Omental fat pad (tissue), 4 donors: ENCODE measurements at places on chromosomes 13 and 19.

- DNase-seq, result peak; percentile 70
Observed at GRCh38 chr19:49672131-49672919, 4.7 kb upstream of the PRMT1 start.

- no peak for DNase-seq
Observed at GRCh38 chr19:10729411-10729810, 11.5 kb downstream of the DNM2 start.

DNA sequence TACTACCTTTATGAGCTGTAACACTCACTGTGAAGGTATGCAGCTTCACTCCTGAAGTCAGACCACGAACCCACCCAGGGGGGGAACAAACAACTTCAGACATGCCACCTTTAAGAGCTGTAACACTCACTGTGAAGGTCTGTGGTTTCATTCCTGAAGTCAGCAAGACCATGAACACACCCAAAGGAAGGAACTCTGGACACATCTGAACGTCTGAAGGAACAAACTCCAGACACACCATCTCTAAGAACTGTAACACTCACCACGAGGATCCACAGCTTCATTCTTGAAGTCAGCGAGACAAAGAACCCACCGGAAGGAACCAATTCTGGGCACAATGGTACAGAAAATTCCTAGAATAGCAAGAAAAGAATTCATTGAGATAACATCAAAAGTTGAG, 1796.5 kb upstream of the MIR17HG start:
- no peak for DNase-seq

DNA sequence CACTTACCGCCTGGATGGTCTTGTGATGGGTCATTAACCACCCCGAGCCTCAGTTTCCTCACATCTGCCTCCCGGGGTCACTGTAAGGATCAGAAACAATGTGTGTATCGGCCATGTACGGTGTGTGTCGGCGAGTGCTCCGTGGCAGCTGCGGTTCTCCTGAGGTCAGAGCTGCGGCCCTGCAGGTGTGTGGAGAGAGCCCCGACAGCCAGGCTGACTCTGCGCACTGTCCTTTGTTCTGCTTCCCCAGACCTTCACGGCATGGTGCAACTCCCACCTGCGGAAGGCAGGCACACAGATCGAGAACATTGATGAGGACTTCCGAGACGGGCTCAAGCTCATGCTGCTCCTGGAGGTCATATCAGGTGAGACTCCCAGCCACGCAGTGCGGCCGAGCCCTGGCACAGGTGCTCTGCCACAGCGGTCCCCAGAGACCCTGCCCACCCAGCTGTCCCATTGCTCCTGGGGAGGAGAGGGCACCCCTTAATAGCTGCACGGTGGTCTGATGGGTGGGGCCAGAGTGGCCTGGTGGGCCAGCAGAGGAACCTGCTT, 43.8 kb downstream of the CAPN12 start:
- no peak for DNase-seq

GRCh38 chr13:41117869-41118268, 14.7 kb downstream of the KBTBD6 start:
- DNase-seq, result no peak

DNA sequence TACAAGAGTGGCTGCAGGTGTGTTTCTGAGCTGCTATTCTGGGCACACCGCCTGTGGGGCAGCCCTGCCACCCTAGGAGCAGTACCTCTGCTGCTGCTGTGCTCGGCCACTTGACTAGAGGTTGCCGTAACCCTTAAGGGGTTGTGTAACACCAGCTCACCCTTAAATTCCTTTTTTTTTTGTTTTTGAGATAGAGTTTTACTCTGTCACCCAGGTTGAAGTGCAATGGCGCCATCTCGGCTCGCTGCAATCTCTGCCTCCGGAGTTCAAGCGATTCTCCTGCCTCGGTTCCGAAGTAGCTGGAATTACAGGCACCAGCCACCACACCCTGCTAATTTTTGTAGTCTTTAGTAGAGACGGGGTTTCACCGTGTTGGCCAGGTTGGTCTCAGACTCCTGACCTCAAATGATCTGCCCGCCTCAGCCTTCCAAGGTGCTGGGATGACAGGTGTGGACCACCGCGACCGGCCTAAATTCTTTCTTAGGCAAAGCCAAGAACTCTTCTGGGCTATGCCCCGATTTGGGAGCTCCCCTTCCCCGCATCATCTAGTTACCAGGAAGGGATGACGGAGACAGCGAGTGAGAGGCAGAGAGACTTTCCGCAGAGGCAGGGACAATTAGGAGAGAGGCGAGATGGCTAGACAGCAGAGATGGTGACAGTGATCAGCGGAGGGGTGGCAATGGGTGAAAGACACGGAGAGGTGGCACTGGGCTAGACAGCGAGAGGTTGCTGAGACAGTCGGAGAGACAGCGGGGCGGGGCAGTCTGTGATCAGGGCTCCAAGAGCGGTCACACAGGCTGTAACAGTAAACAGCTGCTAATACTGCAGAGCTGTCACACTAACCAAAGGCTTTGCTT, 4.4 kb upstream of the LILRA5 start:
- DNase-seq, result no peak

- no peak for DNase-seq
Observed at GRCh38 chr13:29676535-29676934, 81.0 kb upstream of the SLC7A1 start.

- DNase-seq, result no peak
Observed at GRCh38 chr19:40214936-40215335, 3.2 kb downstream of the TTC9B start.

GRCh38 chr13:111604097-111604496, 283.7 kb downstream of the TEX29 start:
- DNase-seq, result no peak

GRCh38 chr13:108760129-108760528, 130.7 kb downstream of the MYO16 start:
- no peak for DNase-seq

DNA sequence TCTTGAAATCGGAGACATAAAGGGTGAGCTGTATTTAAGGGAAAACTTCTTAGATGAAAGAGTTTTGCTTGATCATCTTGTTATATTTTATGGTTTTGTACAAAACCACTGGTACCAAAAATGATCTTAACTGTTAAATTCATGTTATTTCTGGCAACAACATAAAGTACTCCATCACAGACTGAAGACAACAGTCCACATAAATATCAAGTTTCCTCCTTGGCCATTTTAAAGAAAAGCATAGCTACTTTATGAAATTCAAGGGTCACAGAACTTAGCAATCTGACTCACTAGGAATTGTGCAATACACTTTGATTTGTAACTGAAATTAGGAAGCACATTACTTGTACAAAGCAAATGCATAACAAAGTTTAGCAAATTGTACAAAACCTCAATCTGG, 66.3 kb downstream of the TBC1D4 start:
- no peak for DNase-seq

DNA sequence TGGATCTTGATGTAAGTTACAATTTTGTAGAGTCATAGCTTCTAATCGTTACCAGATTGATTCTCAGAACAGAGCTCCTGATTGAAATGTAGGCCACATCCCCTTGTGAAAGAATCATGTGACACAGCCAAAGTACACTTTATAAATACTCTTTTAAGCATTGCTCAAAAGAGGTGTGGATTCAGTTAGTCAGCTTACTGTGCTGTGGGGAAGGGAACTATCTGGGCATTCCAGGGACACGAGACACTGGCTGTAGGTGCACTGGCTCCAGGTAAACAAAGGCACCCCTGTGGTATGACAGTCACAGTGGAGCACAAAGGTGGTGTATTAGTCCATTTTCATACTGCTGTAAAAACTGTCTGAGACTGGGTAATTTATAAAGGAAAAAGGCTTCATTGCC, 222.8 kb downstream of the LIG4 start:
- no peak for DNase-seq

DNA sequence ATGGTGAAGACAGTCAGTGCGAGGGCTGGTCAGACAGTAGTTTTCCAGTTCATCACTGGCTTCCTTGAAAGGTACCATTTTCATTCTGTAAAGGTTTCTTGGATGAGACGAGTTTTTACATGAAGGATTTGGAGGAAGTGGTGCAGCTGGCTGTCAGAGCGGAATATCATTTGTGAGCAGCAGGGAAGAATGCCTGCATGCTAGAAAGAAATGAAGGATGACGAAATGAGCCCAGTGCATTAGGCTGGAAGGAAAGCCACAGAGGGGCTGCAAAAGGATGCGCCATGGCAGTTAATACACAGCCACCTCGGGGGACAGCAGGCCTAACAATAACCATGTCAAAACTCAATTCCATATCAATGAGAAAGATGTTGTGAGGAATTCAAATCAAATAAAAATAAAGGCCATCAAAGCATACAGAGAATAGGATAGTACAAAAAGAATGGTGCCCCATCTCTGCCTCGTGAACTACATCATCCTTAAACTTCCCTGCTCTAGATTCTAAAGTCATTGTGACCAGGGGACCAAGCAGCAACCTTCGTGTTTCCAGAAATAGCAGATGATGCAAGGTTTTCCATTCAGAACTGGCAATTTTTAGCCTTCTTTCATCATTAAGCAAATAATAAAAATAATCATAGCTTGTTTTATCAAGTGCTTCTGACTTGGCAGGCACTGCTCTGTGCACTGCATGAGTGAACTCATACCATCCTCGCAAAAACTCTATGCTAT, 504.2 kb downstream of the RFC3 start:
- no peak for DNase-seq

- no peak for DNase-seq
Observed at GRCh38 chr13:47299304-47299703, 402.5 kb upstream of the HTR2A start.

DNA sequence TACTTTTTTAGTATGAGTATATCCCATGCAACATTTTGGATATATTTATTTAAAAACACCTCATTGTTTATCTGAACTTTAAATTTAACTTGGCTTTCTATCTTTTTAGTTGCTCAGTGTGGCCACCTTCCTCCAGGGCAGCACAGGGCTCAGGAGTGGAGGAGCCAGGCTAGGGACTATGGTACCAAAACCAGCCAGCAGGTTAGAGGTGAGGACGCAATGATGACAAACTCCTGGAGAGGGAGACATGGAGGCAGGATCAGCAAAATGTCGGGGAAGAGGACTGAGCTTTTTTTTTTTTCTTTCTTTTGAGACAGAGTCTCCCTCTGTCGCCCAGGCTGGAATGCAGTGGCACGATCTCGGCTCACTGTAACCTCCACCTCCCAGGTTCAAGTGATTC, 29.6 kb upstream of the CALM3 start:
- DNase-seq, result no peak

DNA sequence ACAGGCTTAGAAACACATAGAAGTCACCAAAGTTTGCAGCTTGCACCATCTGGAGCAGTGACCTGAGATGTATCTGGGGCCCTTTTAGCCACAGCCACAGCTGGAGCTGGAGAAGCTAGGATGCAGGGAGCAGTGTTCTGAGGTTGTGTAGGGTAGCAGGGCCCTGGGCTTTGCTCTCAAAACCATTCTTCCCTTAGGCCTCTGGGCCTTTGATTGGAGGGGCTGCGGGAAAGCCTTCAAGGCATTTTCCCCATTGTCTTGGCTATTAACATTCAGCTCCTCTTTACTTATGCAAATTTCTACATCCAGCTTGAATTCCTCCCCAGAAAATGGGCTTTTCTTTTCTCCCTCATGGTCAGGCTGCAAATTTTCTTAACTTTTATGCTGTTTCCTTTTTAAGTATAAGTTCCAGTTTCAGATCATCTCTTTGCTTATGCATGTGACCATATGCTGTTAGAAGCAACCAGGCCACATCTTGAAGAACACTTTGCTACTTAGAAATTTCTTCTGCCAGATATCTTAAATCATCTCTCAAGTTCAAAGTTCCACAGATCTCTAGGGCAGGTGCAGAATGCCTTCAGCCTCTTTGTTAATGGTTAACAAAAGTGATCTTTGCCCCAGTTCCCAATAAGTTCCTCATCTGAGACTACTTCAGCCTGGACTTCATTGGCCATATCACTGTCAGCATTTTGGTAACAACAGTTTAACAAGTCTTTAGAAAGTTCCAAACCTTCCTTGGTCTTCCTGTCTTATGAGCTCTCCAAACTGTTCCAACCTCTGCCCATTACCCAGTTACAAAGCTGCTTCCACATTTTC, 48.5 kb downstream of the NBEA start:
- no peak for DNase-seq

GRCh38 chr13:44843403-44843802, 145.9 kb downstream of the NUFIP1 start:
- DNase-seq, result no peak

DNA sequence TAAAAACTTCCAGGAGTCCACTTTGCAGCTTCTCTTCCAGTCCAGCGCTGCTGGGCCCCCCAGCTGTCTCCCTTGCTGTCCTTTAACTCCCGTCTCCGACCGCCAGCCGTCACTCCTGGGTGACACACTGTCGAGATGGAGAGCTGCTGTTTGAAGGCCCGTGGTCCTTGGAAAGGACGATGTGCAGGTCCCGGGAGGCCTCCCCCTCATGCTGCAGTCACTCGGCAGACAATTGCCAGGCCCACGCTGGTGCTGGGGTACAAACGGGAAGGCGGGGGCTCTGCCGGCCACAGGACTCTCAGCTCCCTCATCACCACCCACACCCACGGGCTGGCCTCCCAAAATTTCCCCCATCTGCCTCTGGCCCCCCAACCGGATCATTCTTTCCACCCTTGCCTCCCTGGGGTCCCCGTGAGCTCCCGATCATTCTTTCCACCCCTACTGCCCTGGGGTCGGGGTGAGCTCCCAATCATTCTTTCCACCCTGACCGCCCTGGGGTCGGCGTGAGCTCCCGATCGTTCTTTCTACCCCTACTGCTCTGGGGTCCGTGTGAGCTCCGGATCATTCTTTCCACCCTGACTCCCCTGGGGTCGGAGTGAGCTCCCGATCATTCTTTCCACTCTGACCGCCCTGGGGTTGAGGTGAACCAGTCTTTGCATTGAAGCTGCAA, 16.0 kb upstream of the ZNF554 start:
- DNase-seq, result no peak

- no peak for DNase-seq
Observed at GRCh38 chr19:18496167-18496979, 25.5 kb downstream of the ELL start.

GRCh38 chr19:51110666-51110971, 2.4 kb upstream of the CTU1 start:
- DNase-seq, result no peak

GRCh38 chr19:16368385-16369305, 44.0 kb downstream of the KLF2 start:
- no peak for DNase-seq

GRCh38 chr13:99322297-99323103, 15.3 kb upstream of the GPR183 start:
- DNase-seq, result no peak

- no peak for DNase-seq
Observed at GRCh38 chr19:13864046-13864666, 12.8 kb upstream of the NANOS3 start.

- no peak for DNase-seq
Observed at GRCh38 chr19:55689411-55690108, 14.5 kb downstream of the EPN1 start.

DNA sequence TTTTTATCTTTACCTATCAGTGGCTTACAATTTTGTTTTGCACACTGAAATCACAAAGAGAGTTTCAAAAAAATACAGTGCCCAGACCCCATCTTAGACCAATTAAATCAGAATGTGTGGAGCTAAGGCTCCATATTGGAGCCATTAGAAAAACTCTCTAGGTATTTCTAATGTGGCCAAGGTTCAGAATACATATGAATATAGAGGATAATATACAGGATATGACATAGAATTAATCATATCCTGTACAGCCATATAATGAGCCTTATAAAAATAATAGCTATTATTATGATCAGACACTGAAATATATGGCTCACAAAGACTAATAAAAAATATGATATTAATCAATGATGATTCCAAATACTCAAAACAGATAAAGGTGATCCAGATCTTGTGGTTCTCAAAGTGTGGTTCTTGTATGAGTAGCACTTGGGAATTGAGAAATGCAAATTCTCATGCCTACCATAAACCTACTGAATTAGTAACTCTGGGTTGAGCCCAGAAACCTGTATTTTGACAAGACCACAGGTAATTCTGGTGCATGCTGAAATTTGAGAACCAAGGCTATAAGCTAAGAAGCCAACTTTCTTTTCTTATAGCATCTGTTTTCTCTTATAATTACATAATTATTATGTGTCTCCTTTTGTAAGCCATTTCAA, 408.0 kb downstream of the DIAPH3 start:
- no peak for DNase-seq
